ENCODE measurements at places on chromosomes 4 and X.

GRCh38 chr4:8242782-8243560 is 26.6 kb upstream of the HTRA3 start:
- no peak for DNase-seq

DNA sequence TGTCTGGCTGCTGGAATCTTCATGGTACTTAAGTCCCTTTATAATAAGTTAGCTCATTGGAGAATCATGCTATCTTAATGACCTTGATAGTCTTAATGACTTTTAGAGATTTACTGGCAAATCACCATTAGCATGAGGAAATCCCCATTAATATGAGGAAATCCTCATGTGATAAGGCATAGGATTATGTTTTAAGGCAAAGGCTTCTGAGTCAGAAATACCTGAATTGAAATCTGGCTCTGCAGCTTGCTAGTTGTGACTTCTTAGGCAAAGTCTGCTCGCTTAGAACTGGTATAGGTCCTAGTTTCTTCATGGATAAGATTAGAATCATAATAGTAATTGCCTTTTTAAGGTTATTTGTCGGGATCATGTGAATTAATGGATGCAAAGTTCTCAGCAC is 190.2 kb upstream of the BANK1 start:
- no peak for DNase-seq

DNA sequence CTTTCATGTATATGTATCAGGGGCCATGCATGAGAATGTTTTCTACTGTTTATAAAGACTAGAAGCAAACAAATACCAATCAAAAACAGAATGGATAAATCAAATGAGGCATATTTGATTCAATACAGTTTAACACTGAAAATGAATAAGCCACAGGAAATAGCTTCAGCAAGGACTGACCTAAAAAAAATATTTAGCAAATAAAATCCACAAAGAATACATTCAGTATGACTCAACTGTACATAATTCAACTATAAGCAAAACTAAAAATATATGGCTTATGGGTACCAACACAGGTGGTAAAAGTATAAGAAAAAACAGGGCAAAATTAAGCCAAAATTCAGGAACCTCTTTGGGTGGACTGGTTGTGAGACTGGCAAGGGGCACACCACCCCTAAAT is 112.9 kb downstream of the KCNIP4 start:
- no peak for DNase-seq

DNA sequence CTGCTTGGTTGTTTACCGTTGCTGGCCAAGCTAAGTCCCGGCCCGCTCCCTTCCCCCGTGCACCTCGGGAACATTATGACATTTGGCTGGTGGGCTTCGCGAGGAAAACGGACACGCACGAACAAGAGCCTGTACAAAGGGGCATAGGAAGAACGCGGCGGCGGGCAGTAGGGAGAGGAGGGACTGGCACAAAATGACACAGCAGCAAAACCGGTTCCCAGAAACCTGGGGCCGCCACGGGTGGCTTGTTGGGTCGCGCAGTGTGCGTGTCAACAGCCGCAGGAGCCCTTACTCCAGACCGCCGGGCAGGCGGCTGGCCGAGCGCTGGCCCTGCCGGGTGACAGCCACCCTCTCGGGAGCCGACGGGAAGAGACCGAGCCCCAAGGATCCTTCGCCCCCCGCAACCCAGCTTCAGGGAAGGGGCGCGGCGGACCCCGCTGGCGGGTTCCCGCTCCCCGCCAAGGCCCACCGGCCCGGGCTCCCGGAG is 1.6 kb upstream of the LIN54 start:
- DNase-seq, result peak; percentile 43

DNA sequence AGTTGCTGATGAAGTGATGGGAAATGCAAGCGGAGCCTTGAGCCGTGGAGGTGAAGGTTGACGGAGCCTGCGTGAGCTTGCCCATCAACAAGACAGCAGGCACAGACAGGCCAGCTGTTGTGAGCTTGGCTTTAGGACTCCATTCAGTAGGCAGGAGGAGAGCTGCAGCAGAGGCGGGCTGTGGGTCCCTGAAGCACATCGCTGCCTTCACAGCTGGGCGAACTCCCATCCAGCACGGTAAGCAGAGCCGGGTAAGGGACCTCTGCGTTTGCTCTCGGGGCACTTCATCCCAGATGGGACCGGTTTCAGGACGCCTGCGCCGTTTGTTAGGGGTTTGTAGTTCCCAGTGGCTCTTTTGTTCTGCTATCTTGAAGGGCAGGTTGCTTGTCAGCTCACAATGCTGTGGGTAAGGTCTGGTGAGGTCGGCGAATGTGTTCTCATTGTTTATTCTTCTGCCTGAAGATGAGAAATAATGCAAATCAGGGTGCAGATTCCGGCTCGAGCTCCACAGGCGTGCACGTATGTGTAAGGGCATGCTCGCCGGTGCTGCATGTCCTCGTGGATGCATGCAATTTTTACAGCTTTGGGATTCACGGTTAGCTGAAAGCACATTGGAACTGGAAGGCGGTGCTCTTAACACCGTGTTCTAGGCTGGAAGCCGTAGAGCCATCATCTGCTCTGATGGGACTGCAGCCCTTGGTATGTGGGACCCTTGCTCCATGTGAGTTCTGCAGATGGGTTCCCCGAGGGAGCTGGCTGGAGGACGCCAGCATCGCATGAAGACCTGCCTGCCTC is 54.6 kb upstream of the CLDN34 start:
- DNase-seq, result no peak

- DNase-seq, result no peak
These were observed 17.1 kb upstream of the TMEM150C start for GRCh38 chr4:82578935-82579334.

GRCh38 chrX:71493111-71493613 is 39.7 kb upstream of the OGT start:
- DNase-seq, result no peak

GRCh38 chrX:109485470-109486340 is 3.8 kb upstream of the GUCY2F start:
- peak; percentile 18 for DNase-seq

DNA sequence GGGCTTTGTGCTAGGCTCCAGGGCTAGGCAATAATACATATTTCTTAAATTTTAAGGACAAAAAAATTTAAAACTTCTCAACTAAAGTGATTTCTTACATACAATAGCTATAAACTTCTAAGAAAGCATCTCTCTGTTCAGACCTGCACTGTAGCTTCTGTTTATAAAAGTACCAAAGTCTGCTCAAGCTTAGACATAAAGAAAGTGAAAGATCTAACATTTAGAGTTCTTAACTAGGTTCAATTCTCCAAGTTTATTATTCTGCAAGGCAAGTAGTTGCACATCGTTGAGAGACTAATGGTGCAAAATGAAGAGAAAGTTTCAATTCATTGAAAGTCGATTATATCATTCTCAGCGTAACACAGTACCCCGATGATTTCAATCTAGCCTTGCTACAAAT is 857.4 kb upstream of the HTR2C start:
- no peak for DNase-seq

GRCh38 chr4:15376594-15376993 is 51.2 kb upstream of the C1QTNF7 start:
- DNase-seq, result peak; percentile 19

GRCh38 chr4:1249731-1250526 is 999 bp upstream of the CTBP1 start:
- peak; percentile 23 for DNase-seq

- no peak for DNase-seq
These were observed 73.3 kb downstream of the ALPK1 start for GRCh38 chr4:112370466-112370865.

DNA sequence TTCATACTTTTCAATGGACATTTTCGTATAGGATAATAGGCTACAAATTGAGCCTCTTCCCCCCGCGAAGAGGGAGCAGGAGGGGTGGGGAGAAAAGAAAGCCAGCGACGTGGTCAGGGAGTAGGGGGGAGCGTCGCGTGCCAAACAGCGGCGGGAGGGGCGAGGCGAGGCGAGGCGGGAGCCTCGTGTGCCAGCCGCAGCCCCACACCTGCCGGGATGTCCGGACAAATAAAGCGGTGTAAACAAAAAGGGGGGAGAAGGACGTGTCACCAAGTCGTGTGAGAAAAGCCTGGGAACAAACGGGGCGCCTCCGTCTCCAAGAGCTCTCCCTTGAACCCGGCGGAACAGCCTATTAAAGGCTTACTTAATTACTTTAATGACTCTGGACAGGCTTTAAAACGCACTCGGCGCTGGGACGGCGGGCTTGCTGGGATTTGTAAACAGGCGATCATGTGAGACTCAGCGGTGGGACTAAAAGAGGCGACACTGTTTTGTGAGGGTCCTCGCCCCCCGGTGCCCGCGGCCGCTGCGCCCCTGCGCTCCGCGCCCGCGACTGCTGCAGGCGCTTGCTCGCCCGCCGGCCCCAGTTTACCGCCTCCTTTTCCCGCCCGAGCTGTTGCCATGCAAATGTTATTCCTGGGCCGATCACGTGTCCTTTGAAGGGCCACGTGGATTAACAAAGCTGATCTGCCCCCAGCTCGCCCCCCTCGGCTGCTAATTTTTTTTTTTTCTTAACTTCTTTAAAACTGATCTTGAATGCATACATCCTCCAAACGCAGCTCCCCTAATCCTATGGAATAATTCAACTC is at the start of gene HELT:
TSS of gene HELT (plus strand) at position 527 of the 809 bp plus-strand sequence. CDS start 439 bp downstream, outside the sequence.
- DNase-seq, result peak; percentile 36

GRCh38 chr4:147791865-147792264 is 60.0 kb downstream of the ARHGAP10 start:
- no peak for DNase-seq

DNA sequence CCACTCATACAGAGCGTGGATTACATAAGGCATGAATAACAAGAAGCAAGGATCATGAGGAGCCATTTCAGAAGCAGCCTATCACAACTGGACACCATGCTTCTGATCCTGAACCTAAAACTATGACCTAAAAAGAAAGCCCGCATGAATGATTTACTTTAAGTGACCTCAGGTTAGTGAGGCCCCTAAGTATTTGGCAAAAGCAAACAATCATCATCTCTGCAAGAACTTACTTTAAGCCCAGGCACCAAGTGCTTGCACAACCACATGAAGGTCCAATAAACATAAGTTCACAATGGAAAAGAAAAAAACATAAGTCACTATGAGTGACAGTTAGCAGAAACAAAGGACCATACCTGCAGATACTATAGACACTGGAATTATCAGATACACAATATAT is 7.9 kb upstream of the MBTPS2 start:
- DNase-seq, result no peak

DNA sequence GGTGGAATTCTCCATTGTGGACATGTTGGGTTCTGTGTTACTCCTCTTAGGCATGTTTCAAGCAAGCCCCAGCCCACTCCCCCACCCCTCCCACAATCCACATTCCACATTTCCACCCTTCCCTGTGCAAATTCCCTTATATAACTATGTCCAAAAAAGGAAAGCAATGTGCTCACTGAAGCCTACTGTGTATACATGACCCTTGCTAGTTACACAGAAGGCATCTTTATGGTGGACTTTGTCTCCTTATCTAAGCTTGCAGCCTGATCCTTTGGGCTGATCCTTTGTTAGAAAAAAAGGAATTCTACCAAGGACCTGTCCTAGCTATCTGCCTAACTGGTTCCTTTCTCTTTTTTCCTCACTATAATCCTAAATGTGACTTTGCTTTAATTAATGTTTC is 796.8 kb downstream of the NLGN4X start:
- DNase-seq, result no peak

- peak; percentile 1 for DNase-seq
These were observed 773 bp upstream of the TXLNG start for GRCh38 chrX:16785247-16786138.

- DNase-seq, result no peak
These were observed 12.3 kb upstream of the TSR2 start for GRCh38 chrX:54427837-54428424.

GRCh38 chrX:151825007-151825406 is 87.7 kb upstream of the MAGEA4 start:
- DNase-seq, result no peak

DNA sequence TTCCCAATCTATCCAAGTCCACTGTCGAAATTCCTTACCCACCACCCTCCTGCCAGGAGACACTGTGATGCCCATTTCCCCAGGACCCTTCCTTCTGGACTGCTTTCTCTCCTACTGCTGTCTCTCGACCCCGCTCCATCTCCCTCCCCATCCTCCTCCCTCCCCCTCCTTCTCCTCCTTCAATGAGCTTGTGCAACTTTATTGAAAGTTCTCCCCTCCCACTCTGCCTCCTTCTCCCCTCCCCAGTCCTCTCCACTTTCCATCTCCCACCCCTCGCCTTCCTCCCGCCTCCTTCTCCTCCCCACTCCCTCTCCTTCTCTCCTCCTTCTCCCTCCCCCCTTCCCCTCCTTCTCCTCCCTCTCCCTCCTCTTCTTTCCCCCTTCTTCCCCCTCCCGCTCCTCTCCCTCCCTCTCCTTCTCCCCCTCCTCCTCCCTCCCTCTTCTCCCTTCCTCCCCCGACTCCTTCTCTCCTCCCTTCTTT is 116.6 kb upstream of the FAT1 start:
- peak; percentile 22 for DNase-seq

GRCh38 chr4:78414116-78414515 is 137.5 kb upstream of the ANXA3 start:
- no peak for DNase-seq

GRCh38 chr4:54038056-54038455 is 26.3 kb downstream of the CHIC2 start:
- no peak for DNase-seq

- DNase-seq, result peak; percentile 1
These were observed 37.0 kb upstream of the CT83 start for GRCh38 chrX:116499780-116500179.

DNA sequence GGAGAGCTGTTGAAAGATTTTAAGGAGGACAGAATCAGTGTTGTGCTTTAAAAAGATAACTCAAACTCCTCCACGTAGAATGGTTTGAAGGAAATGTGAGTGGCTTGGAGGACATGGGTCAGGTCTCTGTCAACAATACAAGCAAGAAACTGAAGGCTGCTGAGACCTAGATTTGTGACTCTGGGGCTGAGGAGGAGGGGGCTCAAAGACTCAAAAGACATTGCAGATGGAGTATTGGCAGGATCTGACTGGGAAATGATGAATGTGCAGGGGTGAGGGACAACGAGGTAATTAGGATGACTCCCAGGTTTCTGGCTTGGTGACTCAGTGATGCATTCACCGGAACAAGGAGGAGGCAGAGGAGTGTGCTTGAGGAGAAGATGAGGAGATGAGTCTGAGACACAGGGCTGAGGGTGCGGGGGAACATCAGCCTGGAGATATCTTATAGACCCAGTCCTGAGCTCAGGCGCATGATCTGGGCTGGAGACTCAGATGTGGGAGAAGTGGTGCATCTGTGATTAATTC is 3.3 kb upstream of the RPS4X start:
- peak; percentile 41 for DNase-seq

DNA sequence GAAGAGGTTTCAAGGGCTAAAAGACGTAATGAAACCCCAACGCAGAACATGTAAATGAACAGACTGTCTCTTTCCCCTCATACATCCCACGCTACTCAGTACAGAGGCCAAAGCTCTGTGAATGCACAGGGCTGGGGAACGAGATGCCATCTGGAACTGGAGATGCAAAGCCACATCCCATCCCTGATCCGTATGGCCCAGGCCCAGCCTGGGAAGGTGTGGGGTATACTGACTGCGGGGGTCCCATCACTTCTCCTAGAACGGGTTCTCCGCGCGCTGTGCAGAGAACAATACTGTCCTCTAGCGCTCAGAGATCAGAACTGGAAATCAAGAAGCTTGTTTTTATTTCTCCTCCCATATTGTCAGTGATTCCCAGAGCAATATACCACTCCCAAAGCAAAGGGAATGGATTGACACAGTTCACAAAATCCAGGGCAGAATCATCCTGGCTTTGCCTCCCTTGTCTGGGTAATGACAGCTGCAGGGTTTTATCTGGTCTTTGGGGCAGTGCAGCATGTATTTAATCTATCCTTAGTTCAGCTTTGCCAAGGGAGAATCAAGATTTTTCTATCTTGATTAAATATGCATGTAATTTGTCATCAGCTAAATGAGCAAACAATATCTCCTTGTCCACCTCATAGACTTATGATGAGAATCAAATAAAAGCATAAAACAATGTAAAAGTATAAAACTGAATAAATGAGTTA is 47.3 kb upstream of the TLR3 start:
- peak; percentile 35 for DNase-seq
